ENCODE measurements at places on chromosomes 7 and 10.

GRCh38 chr10:299969-300368 is 164.7 kb downstream of the ZMYND11 start:
- DNase-seq, result no peak

GRCh38 chr7:7251742-7252141 is 69.4 kb downstream of the C1GALT1 start:
- no peak for DNase-seq

GRCh38 chr10:125079091-125079600 is 81.2 kb downstream of the CTBP2 start:
- DNase-seq, result no peak

DNA sequence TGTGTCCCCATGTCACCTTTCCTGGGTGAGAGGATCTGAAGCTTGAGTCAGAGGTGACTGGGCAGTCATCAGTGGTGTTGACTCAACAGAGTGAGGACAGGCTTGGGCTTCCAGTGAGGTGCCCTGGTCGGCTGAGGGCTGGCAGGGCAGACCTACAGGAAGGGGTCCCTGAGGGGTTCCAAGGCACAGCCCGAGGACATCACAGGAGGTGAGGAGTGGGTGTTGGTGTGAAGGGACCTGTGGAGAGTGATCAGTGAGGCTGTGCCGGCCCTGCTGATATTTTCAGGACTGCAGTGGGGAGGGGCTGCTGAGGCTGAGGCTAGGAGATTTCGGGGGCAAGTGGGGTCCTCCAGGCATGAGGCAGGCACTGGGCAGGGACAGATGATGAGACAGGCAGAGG is 545.5 kb downstream of the TCERG1L start:
- no peak for DNase-seq

DNA sequence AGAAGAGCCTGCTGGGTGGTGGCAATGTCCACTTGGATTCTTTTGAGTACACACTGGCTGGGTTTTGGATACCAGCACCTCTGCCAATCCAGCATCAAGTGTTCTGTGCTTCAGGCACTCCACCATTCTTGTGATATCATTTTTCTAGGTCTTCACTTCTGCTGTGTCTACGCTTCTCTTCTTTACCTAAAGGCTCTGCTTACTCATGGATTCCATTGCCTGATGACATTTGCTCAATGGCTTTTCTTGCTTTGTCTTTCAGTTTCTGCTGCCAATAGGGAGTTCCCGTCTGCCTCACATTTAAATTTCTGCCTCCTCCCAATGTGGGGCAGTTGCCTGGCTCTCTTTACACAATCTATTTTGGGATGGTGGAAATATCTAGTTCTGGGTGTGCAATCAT is 12.7 kb upstream of the PAPSS2 start:
- no peak for DNase-seq

- DNase-seq, result no peak
Observed at GRCh38 chr7:36667007-36667745, 57.1 kb downstream of the AOAH start.

- no peak for DNase-seq
Observed at GRCh38 chr10:19500959-19501358, 315.3 kb upstream of the PLXDC2 start.

DNA sequence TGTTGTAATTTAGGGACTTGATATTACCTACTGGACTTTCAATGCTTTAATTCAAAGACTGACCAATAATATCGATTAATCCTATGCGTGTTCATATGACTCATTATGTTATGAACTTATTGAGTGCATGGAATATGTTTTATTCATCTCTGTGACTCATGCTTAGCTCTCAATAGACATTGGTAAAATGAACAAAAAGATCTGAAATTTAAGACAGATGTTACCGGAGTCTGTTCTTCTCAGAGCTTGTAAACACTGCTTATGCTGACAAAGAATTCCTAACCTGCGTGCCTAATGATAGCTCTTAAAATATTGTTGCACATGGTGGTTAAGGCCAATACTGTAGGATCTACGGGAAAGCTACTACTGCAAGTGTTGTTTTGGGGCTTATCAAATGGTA is 131.5 kb upstream of the ACBD5 start:
- no peak for DNase-seq

DNA sequence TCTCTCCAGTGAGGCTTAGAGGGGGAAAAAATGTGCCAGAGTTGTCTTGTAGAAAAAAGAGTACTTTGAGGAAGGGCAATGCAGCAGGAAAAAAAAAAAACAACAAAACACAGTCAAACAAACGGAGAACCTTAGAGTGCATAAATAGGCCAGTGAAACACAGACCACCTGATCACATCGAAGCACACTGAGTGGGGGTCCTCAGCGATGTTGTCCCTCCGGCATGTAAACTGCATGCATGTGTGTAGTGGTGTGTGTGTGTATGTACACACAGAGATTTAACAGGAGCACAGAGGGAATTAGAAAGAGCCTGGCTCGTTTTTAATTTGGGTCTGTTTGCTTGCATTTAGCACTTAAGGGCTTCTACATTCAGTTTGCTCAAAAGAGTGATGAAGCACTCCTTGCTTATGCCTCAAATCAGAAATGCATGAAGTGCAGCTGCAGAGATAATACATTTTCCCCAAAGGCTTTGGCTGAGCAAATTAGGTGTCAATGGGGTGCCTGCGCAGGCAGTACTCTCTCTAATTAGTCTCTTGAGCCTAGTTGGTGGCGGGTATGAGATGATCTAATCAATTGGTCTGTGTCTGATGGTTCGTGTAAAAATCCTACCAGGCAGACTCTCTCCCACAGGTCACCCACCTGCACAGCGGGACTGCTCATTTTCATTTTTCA is 62.7 kb upstream of the FZD1 start:
- DNase-seq, result peak; percentile 31

- DNase-seq, result no peak
Observed at GRCh38 chr10:14707481-14707880, 67.2 kb downstream of the FAM107B start.

DNA sequence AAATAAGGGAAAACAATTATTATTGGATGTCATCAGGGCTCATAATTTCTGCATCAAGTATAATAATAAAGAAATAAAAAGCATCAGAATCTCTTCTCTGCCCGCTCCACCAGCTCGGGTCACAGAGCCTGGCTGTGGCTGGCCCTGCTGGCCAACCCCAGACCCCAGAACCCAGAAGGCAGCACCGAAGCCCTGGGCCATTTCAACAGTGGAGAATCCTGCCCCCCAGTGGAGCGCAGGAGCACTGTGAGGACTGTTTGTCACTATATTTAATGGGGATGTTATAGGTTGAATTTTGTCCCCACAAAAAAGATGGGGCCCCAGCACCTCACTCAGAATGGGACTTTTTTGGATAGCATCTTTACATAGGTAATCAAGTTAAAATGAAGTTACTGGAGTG is 27.3 kb downstream of the DENND11 start:
- DNase-seq, result no peak

- no peak for DNase-seq
Observed at GRCh38 chr10:96719200-96719599, 1.1 kb downstream of the PIK3AP1 start.

GRCh38 chr10:128031216-128031615 is 95.0 kb downstream of the MKI67 start:
- no peak for DNase-seq

GRCh38 chr7:113209449-113210203 is 91.3 kb upstream of the SMIM30 start:
- no peak for DNase-seq

- no peak for DNase-seq
Observed at GRCh38 chr10:100730725-100731406, 14.5 kb upstream of the PAX2 start.
